Germinal center (tissue), 1 donor: ENCODE measurements at places on chromosomes 5 and 9.

DNA sequence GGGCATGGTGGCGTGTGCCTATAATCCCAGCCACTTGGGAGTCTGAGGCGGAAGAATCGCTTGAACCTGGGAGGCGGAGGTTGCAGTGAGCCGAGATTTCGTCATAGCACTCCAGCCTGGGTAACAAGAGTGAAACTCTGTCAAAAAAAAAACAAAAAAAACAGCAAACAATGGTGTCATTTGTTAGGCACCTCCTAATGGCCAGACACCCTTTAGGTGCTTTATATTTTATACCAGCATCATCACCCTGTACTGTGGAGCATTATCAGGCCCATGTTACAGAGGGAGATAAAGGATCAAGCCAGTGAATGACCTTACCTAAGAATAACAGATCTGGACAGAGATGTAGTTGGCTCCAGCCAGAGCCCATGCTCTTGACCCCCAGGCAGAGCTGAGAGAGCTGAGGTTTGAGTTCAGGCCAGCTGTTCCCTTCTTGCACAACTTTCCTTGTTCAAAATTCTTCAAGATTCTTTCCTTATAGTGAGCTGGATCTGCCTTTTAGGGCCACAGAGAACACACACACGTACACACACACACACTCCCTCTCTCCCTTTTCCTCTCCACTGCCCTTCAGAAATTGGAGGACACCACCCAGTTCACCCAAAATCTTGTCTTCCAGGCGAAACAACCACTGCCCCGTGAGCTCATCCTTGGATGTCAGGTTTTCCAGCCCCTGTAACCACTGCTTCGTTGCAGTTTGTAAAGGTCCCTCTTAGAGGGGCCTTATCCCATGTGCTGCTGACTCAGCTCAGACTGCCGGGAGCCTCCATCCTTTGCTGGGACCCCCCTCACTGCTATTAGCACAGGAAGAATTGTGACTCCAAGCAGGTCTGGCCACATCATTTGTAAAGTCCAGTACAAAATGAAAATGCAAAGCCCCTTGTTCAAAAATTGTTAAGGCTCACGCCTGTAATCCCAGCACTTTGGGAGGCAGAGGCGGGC is 10.4 kb upstream of the PTGES start:
- no peak for DNase-seq

DNA sequence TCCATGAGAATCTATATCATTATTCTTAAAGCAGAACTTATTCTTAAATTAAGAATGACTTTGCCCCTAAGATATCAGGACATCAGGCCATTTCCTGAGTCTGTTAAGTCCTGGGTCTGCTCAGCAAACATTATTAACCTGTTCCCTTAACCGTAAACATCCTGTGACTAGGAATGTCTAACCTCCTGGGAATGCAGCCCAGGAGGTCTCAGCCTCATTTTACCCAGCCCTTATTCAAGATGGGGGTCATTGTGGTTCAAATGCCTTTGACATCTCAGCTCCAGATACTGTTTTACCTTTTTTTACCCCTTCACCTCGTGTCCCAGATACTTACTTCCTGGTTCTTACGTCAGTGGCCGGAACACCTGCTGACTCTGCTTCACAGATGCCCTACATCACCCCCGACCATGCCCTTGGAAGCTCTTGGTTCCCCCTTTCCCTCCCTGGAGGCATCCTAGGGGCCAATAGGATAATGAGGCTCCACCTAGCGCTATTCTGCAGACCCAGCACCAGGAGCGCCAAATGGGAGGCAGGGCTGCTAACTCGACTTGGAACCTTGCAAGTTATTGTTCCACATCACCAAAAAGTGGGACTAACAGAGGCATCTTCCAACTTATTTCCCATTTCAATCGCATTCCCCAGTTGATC is 182.5 kb downstream of the MED10 start:
- DNase-seq = no peak

- no peak for DNase-seq
These were observed 22.2 kb downstream of the RCL1 start for GRCh38 chr9:4814913-4815312.

- DNase-seq = no peak
These were observed 149.3 kb upstream of the MTAP start for GRCh38 chr9:21653091-21653490.

- DNase-seq = no peak
These were observed 85.6 kb downstream of the MACROH2A1 start for GRCh38 chr5:135313405-135313804.
